ENCODE measurements at places on chromosomes 16 and 17.

DNA sequence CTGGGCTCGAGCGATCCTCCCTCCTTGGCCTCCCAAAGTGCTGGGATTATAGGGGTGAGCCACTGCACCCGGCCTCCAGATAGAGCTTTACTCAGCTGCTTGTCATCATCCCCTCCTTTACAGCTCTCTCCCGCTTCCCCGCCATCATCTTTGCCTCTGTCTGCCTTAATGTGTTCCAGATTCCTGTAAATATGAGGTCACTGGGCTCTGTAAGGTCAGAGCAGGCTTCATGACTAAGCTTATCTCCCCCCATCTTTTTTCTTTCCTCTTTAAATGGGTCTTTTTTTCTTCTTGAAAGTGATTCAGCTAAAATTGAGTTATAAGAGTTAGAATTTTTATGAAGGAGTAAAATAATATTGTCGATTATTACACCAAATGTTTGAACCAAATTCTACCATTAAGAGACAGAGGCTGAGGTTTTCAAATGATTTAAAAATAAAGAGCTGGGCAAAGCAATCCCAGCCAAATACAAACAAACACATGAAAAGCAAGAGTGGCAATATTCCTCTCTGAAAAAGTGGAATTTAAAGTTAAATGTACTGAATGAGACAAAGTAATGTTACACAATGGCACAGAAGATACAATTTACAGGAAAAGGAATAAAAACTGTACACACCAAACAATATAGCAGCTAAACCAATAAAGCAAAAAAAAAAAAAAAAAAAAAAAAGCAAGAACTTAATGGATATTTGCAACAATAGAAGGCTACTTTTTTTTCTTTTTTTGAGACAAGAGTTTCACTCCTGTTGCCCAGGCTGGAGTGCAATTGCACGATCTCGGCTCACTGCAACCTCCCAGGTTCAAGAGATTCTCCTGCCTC is 62.1 kb downstream of the CRISPLD2 start:
- DNase-seq: no peak

DNA sequence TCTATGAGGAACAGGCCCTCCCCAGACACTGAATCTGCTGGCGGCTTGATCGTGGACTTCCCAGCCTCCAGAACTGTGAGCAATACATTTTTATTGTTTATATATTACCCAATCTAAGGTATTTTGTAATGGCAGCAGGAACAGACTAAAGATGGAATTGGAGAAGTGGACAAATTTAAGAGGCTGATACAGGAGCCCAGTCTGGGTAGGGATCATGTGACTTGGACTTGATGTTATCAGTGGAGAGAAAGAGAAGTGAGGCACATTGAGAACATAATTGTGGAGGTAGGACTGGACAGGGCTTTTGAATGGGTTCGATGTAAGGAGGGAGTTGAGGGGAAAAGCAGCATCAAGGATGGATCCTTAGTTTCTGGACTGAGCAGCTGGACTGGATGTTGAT is 93.8 kb downstream of the USP31 start:
- no peak for DNase-seq

- DNase-seq: no peak
These were observed 4.2 kb upstream of the CDH1 start for GRCh38 chr16:68732741-68733399.

DNA sequence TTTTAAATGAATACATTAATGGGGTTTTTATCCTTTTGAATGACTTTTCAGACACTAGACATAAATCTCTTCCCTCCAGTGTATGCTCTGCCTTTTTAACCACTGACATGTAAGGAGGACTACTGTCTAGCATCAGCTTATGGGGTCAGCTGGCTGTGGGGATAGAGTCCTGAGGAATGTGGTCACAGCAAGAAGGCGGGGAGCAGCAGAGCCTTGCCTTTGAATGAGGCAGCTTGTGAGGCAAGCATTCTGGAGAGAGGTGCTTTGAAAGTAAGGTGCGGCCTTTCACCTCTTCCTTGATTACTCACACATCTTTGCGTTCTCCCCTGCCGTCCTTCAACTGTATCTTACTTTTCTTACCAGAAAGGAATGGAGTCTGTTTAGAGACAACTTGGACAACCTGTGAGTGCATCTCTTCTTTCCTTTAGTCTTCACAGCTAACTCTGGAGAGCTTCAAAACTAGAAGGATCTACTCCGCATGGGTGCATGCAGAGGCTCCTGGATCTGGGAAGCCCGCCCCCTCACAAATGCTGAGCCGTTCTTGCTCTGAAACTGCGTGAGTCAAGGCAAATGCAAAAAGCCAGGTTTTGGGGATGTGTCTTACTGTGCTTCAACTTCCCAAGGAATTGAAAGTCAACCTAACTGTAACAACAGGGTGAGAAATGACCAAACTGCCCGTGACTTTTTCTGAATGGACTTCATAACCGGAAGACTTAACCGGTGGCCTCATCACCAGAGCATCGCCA is 49.9 kb downstream of the ADCY7 start:
- no peak for DNase-seq

DNA sequence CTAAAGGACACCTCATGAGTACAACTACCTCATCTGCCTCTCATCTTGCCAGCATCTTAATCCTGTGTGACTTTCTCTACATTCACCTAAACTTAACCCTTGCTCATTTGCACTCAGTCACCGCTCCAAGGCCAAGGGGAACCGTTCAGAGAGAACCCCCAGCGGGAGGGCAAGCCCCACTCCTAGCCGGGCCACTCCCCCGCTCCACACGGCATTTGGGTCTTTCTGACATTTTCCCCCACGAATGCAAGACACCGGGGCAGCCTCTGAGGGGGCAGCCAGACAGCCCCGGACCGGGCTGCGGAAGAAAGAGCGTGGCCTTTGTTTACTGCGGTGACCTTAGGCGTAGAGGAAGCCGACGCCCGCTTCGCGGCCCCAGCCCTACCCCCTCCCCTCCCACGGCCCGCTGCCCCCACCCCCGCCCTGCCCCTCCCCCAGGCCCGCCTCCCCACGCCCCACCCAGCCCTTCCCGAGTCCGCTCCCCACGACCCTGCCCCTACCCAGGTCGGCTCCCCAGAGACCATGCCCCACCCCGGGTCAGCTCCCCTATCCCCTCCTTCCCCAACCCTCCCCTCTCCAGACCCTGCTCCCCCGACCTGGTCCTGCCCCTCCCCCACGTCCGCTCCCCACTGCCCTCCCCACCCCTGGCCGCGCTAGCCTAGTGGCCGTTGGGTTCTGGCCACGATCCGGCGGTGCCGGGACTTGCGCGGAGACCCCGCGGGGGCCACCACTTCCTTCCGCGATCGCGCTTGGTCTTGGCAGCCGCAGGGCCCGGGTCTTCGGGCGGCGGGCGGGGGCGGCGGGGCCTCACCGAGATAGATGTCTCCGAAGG is 789 bp downstream of the CSNK1D start:
- DNase-seq: no peak

DNA sequence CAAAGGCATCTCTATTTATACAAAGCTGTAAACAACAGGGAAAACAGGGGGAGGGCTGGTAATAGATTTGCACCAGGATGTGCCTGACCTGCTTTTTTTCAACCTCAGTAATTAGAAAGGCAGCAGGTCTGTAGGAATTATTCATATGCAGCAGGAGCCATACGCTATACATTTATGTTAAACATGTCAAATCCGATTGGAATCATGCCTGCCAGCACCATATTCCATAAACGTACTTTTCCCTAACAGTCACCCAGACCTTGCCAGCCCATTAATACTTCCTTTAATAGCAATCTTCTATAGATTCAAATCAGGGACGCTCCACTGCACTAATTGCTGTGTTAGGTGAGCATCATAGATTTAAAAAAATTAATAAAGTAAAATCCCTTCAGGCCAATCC is 223.9 kb downstream of the ZFHX3 start:
- no peak for DNase-seq

- DNase-seq: no peak
These were observed 86.4 kb downstream of the N4BP1 start for GRCh38 chr16:48523415-48524204.

DNA sequence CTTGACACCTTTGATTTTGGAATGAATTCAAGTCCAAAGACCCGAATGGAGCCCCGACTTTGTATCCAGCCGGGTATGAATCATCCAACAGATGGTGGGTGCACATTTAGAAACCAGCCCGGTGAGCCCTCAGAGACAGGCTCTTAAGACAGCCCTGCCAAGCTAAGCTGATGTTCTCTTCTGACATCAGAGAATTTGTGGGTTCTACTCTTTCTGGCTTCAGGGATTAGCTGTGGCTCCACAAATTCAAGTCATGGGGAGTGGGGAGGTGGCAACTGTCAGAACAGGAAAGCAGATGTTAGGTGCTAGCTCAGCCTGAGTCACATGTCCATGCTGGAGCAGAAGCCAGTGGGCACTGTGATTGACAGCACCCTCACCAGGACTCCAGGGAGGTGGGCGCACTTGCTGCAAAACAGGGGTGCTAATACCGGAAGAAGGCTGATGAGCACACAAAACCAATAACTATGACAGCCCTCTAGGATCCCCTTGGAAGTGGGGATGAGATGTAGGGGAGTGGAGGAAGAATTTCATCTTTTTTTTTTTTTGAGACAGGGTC is 31.4 kb upstream of the XYLT2 start:
- DNase-seq: no peak
